CD4-positive, CD25-positive, alpha-beta regulatory T cell (primary cell): ENCODE measurements at places on chromosomes 7 and 10. TPM values are rescaled to one million over a fixed set of nuclear protein-coding genes. Genes with fewer than 3 reads are reported as not detected.

- no peak overlapping the region for H3K4me3 ChIP-seq
- H3K36me3 ChIP-seq, result no peaks in the 10 kb centered on the region
- no peaks in the 10 kb centered on the region for H3K4me1 ChIP-seq
Measured at GRCh38 chr10:10824591-10825148, 193.0 kb upstream of the CELF2 start.

DNA sequence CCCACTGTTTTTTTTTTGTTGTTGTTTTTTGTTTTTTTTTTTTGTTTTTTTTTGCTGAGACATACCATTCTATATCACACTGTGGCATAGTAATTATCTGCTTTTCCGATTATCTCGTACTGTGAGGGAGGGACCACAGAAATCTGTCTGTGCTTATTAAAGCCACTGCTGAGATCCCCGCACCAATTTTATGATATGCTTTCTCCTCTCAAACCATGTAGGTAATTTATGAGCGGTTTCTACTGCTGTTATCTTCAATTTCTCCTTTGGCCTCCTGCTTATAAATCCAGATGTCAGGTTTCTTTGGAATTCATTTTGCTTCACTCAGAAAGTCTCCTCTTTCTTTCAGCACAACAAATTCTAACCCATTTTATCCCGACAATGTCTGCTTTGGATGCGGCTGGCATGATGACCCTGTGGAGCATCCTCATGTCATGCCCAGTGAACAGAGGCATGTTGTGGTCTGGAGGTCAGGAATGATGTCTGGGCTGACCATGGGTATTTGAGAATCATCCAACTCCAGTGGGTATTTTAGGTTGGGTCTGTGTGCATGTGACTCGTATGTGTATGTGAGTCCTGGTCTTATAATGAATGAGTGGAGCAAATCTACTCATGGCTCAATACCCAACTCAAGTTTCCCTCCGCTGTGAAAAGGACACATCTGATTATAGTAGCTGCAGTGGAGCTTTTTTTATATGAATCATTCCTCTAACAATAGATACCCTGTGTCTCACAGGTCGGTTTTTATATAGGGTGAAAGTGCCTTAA is 213.4 kb downstream of the GALNT17 start:
- DNase-seq, result no peak
- H3K36me3 ChIP-seq, result no peaks in the 10 kb centered on the region
- H3K4me3 ChIP-seq, result no peak overlapping the region

DNA sequence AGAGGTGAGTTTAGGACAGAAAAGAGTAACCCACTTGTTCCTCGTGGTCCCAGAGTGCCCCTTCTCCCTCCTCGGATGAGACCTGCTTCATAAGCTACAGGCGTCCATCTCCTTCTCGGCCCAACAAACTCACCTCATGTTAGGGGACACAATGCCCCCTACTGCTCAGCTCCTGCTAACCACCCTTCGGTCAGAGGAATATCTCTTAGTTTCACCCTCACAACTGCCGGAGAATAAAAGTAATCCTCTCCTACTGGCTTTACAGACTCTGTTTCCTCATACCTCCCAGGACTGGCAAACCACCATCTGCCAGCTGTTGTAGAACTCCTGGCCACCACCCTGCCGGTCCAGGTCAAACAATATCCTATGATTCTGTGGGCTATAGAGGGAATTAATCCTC is 3.2 kb downstream of the AKR1B15 start:
- no peak for DNase-seq
- H3K27me3 ChIP-seq, result no peaks in the 10 kb centered on the region
- no peak overlapping the region for H3K27ac ChIP-seq
- H3K4me3 ChIP-seq, result no peak overlapping the region

DNA sequence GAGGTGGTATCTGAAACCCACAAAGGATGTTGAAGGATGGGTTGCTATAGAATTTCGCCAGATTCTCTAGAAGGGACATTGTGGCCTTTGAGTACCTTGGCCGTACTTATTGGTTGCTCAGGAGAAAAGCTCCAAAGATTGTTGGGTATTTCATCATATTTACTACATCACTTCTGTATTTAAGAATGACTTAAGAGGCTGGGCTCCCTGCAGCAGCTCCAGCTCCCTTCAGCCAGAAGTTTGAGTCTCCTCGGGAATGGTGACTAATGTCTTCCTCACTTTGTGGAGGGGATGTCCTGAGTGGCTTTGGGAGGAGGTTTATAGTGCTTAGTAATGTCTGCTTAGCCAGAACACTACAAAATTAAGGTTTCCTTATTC is 18.1 kb downstream of the MINDY4 start:
- H3K4me1 ChIP-seq, result no peaks in the 10 kb centered on the region
- no peak for DNase-seq

DNA sequence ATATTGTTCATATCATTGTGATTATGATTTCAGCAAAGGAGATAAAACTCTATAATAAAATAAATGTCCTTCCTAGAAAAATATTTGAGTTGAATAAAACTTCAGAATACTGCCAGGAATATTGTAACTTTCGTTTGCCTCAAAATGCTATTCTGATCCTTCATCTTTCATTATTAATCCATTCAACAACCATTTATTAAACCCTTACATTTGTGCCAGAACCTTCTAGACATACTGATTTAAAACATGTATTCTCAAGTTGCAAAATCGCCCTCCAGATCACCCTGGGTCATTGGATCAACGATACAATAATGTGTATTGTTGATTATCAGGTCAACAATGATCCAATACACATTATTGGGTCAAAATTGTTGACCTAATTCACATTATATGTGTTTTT is 759.8 kb downstream of the CNTNAP2 start:
- no peaks in the 10 kb centered on the region for H3K36me3 ChIP-seq
- no peak for DNase-seq
- no peak overlapping the region for H3K4me3 ChIP-seq
- H3K27ac ChIP-seq, result no peak overlapping the region
- no peaks in the 10 kb centered on the region for H3K4me1 ChIP-seq

DNA sequence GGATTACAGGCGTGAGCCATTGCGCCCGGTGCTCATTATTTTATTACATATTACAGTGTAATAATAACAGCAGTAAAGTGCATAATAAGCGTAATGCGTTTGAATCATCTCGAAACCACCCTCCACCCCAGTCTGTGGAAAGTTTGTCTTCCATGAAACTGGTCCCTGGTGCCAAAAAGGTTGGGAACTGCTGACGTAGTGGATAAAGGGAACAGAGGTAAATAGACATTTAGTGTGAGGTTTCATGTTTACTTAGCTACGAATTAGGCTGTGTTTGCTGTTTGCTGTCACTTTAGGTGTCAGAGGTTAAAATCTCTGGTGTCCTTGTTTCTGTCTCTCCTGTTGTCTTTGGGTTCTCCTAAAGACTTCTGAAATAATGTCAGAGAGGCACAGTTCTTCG is 60.3 kb upstream of the SLC39A12 start:
- no peak overlapping the region for H3K4me3 ChIP-seq
- DNase-seq, result no peak
- H3K27ac ChIP-seq, result no peak overlapping the region
- no peaks in the 10 kb centered on the region for H3K36me3 ChIP-seq
- H3K4me1 ChIP-seq, result no peaks in the 10 kb centered on the region

DNA sequence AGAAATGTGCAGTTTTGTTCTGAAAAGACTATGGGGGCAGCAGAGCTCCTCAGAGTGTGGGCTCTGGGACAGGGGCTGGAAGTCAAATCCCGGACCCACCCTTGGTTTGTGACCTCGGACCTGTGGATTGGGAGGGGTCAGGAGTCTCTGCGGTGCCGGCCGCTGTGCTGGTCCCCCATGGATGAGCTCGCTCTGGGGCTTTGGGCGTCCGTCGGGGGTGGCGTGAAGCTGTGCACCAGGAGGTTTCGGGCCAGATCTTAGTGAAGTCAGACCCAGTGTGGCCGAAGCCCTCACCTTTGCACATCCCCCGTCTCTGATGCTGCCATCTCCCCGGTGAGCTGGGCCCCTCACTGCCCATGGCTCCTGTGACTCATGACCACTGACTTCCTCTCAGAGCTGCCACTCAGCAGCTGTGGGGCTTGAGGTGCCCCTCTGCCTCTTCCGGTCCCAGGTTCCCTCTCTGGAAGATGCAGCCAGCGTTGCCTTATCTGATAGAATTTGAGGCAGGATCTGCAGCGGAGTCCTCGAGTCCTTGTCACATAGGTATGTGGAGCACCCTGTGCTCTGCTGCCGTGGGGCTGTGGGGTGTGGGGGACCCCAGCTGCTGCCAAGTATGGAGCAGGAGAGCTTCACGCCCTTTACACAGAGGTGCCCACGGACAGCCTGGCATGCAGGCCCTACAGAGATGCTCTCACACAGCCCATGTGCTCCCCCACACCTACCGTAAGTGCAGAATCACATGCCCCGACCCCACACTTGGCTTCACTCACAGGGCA is 11.4 kb upstream of the SCART1 start:
- no peak overlapping the region for H3K4me3 ChIP-seq
- no peak overlapping the region for H3K27ac ChIP-seq
- peaks cover 5% of the 10 kb centered on the region for H3K4me1 ChIP-seq

DNA sequence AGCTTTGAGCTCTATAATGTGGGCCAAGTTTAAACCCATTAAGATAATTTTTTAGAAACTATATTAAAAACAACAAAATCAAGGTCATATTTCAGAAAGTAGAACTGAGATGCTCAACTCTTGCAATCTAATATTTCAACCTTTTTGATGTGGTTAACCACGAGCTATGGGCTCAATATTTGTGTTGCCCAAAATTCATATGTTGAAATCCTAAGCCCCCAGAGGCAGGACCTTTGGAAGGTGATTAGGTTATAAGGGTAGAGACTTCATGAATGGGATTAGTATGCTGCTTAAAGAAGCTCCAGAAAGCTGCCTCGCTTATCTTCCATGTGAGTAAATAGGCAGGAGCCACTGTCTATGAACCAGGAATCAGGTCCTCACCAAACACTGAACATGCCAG is 284.4 kb downstream of the CRPPA start:
- H3K36me3 ChIP-seq, result no peaks in the 10 kb centered on the region
- H3K27me3 ChIP-seq, result no peaks in the 10 kb centered on the region
- no peak overlapping the region for H3K4me3 ChIP-seq
- DNase-seq, result no peak
- H3K4me1 ChIP-seq, result no peaks in the 10 kb centered on the region
- H3K27ac ChIP-seq, result no peak overlapping the region

DNA sequence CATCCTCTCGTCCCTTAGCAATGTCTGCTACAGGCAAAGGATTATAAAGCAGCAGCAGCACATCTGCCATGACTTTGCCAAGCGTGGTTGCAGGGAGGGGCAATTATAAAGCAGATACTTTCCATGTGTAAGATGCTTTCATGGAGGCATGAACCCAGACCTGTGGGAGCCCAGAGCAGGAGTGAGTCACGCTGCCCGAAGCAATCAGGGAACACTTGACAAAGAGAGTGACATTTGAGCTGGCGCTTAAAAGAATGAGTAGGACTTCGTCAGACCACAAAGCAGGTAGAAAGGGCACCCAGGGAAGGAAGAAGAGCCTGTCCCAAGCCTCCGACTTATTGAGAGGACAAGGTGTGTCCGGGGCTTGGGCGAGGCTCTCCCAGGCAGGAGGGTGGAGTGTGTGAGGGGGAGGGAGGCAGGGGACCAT is 147.2 kb downstream of the MYOF start:
- no peaks in the 10 kb centered on the region for H3K27me3 ChIP-seq
- no peak overlapping the region for H3K27ac ChIP-seq
- no peak overlapping the region for H3K4me3 ChIP-seq
- H3K4me1 ChIP-seq, result no peaks in the 10 kb centered on the region
- DNase-seq, result no peak
- no peaks in the 10 kb centered on the region for H3K36me3 ChIP-seq

DNA sequence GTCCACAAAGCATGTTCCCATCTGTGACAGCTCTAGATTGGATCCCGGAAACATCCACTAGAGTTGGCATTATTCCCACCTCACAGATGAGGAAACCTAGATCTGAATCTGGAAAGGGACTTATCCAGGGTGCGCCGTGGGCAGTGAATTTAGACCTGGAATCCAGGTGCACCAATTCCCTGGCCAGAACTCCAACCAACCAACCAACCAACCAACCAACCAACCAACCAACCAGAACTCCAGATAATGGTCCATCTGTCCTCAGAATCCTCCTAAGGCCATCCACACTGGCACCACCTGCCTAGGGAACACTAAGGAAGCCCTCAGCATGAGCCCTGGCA is 42.0 kb upstream of the ZMIZ1 start:
- peaks cover 24% of the 10 kb centered on the region for H3K4me1 ChIP-seq
- H3K4me3 ChIP-seq, result no peak overlapping the region
- H3K27ac ChIP-seq, result no peak overlapping the region
- no peak for DNase-seq
- no peaks in the 10 kb centered on the region for H3K36me3 ChIP-seq

DNA sequence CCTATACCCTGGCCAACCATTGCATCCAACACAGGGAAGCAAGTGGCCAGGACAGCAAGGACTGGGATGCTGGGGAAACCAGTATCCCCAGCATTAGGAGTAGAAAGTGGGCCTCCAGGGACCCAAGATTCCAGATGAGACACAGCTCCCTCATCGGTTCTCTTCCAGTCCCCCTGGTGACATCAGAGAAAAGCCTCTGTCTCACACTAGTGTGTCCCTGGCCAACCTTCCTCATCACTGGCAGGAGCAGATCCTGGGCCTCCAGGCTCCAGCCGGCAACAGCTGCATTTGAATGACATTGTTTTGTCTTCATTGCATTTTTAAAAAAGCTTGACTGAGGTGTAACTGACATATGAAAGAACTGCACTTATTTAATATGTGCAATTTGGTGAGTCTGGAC is 177.3 kb upstream of the LYZL2 start:
- no peak for DNase-seq
- no peaks in the 10 kb centered on the region for H3K27me3 ChIP-seq
- H3K4me3 ChIP-seq, result no peak overlapping the region
- no peak overlapping the region for H3K27ac ChIP-seq
- no peaks in the 10 kb centered on the region for H3K36me3 ChIP-seq

DNA sequence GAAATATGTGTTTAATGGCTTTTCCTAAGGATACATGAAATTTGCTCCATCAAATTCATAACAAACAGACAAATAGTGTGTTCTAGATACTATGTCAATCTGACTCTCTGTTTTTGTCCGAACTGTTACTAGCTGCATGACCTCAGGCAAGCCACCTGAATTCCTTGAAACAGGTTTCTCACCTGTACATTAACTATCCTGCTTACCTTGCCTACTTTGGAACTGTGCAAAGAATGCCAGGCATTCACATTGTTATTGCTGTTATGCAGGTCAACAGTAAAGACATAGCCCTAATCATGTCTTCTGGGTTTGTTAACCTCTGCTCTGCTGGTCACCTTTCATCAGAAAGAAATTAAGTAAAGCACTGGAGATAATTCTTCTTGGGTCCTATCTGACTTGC is 1283.9 kb upstream of the CELF2 start:
- H3K4me3 ChIP-seq, result no peak overlapping the region
- no peak overlapping the region for H3K27ac ChIP-seq
- no peak for DNase-seq
- H3K4me1 ChIP-seq, result no peaks in the 10 kb centered on the region
- H3K27me3 ChIP-seq, result no peaks in the 10 kb centered on the region

Gene GIMAP5
- 37.4 TPM for total RNA-seq

Gene SFTPA1
- not detected for total RNA-seq

Gene DDX50
- total RNA-seq, result 39.7 TPM

Gene RNF133
- total RNA-seq, result not detected

Gene LRMDA
- total RNA-seq, result 0.10 TPM

Gene CYP3A7
- total RNA-seq, result not detected

Gene KIN
- total RNA-seq, result 9.1 TPM
